ENCODE measurements at places on chromosomes 2 and 18. TPM values are rescaled to one million over a fixed set of nuclear protein-coding genes. Genes with fewer than 3 reads are reported as not detected.

- no peak for DNase-seq
These were observed 119.9 kb downstream of the DPP4 start for GRCh38 chr2:161954103-161954502.

DNA sequence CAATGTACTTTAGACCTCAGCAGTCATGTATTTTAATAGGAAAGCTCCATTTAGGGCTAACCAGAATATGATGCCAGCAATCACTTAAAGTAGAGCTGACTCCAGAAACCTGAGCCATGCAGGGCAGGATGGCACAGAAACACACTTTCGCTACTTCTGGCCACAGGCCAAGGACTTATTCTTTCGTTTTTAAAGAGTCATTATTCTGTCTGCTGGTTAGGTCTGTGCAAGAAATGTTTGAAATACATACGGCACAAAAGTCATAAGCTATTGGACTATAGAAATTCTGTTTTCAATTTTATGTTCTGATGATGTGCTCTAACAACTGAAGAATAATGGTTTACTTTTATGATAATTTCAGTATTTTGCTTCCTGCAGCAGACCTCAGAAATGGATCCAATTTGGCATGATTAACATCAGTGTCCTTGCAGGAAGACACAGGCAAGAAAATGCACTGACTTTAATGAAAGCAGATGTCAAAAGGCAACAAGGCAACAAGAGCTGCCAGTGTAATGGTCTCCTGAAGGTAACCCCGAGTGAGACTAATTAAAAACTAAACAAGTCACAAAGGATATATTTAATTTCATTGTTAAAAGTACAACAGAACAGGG lies 114.4 kb upstream of the CHRNA1 start:
- DNase-seq, result peak; percentile 16

DNA sequence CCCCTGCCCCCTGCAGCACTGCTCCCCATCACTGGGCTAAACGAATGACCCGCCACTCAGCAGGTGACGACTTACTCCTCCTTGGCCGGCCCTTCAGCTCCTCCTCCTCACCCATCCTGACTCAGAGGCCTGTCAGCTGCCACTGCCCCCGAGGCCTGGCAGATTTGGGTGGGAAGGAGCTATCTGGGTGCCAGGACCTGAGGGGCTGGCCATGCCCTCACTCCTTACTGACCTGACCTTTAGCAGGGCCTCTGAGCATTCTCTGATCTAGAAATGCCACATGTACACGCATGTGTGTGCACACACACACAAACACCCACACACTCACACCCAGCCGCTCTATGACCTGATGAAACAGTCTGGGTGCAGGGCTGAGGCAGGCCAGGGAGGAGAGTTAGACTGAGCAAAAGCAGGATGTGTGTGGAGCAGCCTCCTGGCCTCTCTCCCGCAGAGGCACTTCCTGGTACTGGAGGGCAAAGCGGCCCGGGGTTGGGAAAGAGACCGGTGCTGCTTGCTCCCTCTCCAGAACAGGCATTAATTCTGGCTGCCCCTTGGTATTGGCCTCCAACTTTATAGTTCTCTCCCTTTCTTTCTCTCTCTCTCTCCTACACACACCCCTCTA lies 68.0 kb downstream of the ZFP36L2 start:
- DNase-seq, result peak; percentile 90

DNA sequence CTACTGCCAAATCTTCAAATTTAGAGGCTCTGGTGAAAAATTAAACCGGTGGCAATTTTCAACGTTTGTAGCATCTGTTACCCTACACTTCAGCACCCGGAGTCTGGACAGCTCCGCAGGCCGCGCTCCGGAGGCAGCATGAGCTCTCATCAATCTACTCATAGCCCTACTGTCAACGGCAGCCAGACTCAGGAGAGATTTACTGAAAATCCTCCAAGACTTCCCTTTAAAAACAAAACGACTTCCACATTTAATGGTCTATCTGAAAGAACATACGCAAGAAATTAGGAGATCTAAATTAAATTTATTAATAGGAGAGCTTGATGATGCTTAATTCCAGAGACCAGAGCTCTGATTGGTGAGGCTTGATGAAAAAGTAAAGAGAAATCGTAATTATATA lies 970 bp upstream of the ADCYAP1 start:
- DNase-seq, result no peak

- no peak for DNase-seq
These were observed 208.2 kb downstream of the PRKCE start for GRCh38 chr2:45859682-45860081.

DNA sequence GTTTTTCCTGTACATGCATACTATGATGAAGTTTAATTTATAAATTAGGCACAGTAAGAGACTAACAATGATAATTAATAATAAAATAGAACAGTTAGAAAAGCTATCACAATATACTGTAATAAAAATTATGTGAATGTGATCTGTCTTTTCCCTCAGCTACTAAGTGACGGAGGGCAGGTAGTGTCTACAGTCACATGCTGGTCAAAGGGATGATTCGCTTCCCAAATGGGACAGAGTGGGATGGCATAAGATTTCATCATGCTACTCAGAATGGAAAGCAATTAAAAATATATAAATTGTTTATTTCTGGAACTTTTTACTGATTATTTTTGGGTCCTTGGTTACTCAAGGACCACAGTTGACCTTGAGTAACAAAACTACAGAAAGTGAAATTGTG lies 71.5 kb downstream of the DAW1 start:
- DNase-seq, result no peak

Gene BCL11A
- total RNA-seq, result 1.5 TPM

Gene GLI2
- total RNA-seq, result 23.6 TPM

Gene ALK
- 4.1 TPM for total RNA-seq

Gene EMX1
- total RNA-seq, result not detected
